Activated CD4-positive, CD25-positive, alpha-beta regulatory T cell (primary cell): ENCODE measurements at places on chromosomes 16 and 17.

- DNase-seq: no peak
Measured at GRCh38 chr16:11309895-11310633, 28.9 kb upstream of the PRM1 start.

DNA sequence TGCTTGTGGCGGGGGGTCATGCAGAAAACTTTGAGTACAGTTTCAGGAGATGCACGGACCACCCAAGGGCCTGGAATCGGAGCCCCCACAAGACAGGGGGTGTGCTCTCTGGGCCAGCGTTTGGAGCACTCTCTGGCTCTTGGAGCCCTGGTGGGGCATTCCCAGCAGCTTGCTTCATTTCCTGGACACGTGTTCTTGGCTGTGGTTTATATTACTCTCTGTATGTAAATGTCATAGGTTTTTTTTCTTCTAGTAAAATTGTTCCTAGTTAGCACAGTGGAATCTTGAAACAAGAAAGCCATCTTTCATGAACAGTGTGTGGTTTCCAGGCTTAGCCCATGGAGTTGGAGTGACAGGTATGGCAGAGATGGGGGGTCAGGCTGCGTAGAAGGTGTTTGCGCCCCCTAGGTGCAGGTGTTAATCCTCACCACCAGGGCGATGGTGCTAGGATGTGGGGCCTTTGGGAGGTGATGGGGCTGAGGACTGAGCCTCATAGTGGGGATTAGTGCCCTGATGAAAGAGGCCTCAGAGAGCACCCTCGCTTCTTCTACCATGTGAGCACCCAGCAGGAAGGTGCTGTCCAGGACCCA, 79.8 kb downstream of the JPH3 start:
- DNase-seq: no peak

DNA sequence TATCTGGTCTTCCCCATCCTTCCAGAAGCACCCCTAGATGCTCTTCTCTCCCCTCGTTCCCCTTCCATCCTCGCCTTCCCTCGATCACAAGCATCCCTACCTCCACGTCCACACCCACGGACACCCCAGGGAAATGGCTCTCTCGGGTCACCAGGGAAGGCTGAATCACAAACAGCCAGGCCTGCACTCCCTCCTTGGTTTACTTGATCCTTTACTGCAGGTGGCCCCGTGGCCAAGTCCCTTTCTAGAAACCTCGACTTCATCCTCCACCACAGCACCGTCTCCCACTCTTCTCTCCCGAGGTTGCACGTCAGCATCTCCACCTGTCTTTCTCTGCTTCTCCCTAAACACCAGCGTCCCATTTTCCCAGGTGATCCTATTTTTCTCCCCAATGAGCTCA, 6.5 kb upstream of the RBFOX3 start:
- no peak for DNase-seq

DNA sequence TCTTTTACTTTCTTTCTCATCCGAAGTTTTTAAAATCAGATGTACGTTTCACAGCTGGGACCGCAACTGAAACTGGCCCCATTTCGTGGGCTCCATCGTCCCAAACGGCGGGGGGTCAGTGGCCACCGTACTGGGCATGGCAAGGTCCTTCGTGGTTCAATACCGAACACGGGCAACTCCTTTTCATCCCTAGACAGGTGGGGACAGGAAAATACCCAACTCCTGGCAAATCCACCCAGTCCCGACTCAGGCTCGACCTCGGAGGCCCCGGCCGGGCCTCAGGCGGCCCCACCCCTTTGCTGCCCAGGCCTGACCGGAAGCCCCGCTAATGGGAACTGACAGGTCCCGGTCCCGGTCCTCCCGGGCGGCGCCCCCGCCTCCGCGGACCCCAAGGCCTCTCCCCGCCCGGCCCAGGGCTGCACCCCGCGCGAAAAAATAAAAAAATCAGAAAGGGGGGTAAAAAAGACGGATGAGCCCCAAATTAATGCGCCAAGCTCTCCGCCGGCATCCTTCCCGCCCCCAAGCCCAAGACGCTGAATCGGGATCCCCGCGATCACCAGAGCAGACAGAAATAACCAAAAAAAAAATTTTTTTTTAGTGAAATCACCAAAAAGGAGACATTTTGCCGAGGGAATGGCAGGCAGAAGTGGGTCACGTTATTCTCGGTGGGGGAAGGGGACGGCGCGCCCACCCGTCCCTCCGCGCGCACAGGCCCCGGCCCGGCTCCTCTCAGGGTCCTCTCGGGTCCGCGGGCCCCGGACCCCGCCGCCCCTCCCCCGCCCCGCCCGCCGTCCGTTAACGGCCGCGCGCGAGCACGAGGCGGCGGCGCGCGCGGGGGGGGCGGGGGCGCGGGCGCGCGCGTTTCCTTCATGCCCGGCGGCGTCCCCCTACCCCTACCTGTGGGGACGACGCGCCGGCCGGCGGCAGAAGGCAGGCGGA, 562 bp downstream of the ZC3H7A start:
- no peak for DNase-seq

- no peak for DNase-seq
Measured at GRCh38 chr16:51119556-51119955, 31.5 kb downstream of the SALL1 start.

GRCh38 chr17:30031214-30031869, 85.3 kb upstream of the NSRP1 start:
- no peak for DNase-seq

GRCh38 chr17:40963838-40964237, 2.9 kb downstream of the KRT39 start:
- DNase-seq: no peak

DNA sequence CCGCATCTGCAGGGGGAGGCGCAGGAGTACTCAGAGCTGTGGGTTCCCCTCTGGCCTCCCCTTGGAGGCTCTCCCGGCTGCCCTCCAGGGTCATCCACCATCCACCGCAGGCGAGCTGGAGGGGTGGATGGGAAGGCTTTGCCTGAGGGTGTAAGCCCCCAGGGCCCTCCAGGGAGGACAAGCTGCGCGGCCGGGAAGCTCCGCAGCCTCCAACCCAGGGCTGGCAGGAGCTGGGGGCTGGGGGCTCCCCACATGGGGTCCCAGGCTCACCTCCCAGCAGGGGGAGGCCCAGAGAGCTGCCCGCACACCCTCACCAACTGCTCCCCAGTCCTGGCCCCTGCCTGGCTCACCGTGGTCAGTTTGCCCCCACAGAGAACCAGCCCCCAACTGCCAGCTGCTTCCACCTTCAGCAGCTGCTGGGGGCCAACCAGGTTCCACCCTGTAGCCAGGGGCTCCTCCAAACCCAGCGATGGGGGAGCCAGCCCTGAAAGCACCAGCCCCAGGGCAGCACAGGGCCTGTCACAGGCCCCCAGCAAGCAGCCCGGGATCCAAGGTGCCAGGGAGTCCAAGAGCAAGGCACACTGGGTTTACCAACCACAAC, 19.8 kb upstream of the CHMP6 start:
- DNase-seq: no peak

DNA sequence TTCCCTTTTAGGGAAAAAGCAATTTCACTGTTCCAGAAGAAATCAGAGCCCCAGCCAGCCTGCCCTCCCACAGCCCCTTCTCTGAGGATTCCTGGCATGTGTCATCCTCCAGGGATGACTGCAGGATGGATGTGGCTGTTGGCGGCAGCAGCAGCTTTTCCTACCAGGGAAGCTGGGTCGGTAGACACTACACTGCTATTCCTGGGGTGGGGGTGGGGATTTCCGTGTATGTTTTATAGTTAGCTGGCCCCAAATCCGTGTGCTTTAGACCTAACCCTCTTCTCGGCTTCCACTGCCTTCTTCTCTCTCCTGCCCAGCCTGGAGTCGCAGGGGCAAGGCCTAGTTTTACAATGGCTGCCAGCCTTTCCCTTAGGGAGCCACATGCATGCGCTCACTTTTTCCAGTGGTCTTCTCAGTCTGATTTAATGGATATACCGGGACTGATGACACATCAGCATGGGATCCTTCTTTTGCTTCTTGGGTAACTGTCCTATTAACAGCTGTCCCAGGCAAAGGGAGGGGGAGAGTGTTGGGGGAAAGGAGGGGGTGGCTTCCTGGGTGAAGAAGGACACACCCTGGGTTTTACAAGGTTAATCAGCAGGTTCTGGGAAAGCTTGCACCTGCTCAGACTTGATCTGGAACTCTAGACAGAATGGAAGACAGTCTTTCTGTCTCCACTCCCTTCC, 2.7 kb upstream of the NFE2L1 start:
- DNase-seq: no peak

DNA sequence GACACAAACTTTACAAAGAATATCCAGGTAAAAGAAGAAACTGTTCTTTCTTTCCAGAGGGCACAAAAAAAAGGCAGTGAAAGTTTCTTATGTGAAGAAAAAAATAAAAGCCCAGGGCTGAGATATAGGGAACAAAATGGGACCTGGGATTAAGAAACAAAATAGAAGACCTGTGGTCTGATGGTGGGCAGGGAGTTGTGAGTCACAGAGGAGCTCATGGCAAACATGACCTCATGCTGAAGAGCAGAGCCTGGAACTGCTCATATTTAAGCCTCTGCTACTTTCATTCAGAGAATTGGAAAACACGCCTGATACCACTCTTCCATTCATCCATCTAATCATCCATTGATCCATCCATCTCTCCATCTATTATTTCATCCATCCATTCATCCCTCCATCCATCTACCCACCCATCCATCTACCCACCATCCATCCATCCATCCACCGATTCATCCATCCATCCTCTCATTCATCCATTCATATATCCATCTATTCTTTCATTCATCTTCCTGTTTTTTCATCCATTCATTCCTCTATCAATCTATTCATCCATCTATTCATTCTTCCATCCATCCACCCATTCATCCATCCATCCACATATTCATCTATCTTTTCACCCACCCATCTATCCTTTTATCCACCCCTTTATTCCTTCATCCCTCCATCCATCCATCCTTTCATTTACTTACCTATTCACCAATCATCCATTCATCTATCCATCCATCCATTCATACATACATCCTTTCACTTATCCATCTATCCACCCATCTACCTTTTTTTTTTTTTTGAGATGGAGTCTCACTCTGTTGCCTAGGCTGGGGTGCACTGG, 30.0 kb downstream of the WFDC1 start:
- no peak for DNase-seq

DNA sequence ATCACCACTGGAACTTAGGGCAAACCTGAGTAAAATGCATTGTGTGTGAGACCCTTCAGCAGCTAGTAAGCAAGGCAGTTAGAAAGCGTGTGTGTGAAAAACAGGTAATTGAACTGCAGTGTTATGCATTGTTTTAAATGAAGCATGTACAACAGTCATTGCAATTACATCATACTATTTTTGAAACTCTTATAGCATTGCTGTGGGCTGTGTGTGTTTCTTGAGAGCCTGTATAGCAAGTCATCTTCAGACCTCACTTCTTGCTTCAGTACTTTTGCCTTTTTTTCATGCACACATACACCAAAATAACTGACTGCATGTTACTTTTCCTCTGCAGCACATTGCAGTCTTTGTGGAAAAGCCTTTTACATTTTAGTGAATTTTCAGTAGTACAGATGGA, 19.2 kb downstream of the PTRH2 start:
- no peak for DNase-seq

- no peak for DNase-seq
Measured at GRCh38 chr17:7191069-7191468, 11.9 kb upstream of the ASGR1 start.
